ENCODE measurements at places on chromosomes 13 and 19.

DNA sequence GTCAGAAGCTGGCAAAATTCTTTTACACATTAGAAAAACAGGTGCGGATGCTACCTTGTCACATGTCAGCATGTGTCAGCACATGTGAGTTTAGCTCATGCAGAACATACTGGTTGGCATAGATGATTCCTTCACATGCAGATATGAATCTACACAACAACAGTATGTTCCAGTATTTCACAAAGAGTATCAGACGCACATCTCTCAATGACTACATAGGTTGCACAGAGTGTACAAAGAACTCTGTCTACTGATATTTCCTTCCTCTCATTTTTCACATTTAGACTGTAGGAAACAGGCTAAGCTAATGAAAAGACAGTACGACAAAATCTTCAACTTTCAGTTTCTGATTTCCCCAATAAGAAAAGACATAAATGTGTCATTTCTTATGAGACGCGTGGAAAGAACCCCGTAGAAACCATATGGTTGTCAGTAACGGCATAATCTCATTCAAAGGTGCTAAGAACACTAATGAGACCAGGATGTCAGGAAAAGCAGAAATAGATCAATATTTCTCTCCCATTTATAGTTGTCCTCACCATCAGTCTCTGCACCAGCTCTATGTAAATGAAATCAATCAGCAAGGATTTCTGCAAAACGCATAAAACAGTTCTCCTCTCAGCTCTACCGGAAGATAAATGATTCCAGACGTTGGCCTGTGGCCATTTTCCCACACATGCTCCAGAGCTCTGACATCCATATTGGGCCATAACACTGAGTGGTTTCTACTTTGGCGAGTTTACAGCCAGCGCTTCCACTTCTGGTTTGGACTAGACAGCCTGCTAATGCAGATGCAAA lies 81.2 kb downstream of the STARD13 start:
- peak; percentile 94 for DNase-seq

DNA sequence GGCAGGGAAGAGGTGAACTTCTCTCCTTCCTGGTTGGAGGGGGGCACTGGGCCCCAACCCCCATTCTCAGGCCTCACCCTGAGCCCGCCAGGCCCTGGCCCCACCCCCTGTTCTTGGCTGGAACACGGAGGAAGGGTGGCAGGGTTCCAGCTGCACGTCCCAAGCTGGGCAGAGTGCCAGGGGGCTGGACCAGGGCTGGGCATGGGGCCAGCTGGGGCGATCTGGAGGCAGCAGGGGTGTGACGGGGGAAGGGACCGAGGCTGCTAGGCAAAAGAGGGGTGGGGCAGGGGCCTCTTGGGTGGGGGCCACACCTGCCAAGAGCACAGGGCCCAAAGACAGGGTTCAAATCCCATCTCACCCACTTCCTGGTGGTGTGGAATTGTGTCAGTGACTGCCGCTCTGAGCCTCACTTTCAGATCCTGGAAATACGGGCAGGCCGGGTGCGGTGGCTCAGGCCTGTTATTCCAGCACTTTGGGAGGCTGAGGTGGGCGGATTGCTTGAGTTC lies 2.2 kb downstream of the HIF3A start:
- peak; percentile 97 for DNase-seq

DNA sequence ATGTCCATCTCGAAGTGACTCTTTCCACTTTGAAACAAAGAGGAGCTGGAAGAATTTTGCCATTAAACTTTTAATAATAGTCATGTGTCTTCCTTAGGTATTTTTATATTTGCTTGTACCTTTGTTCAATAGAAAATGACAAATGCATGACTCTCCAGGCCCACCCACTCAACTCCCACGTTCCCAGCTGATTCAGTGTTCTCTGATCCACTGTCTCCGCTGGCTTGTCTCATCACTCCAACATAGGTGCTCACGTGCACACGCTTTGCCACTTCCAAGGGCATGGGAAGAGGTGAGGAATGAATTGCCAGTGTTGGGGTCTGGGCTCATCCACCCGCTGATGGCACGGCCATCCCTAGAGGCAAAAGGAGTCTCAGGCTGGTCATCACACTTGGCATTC lies 24.5 kb downstream of the RASL11A start:
- no peak for DNase-seq

DNA sequence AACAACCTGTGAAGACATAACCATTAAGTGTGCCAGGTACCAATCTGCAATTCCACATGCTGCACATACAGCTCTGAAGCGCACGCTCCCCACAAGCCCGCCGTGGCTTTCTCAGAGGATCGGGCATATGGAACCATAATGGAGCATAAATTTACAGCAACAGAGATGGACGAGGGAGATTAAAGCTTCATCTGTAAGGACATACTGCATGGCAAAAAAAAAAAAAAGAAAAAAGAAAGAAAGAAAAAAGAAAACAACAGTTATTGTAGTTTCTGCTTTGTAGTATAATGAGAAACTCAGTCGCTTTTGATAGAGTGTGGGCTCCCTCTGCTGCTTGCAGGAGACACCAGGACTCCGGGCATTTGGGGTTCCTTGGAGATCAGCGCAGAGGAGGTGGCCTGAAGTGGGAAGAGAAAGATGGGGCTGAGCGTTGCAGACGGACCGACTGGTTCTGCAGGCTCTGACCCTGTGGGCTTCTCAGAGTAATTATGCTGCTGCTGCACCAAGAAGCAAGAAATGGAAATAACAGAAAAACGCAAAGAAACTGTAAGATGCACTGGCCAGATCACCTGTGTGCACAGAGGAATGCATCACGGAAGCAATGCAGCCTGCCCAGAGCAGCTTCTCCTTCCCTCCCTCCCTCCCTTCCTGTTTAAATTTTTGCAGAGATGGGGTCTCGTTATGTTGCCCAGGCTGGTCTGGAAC lies 10.8 kb upstream of the PDCD5 start:
- DNase-seq, result peak; percentile 72

GRCh38 chr13:77136902-77137420 lies 110.0 kb upstream of the FBXL3 start:
- peak; percentile 71 for DNase-seq

- DNase-seq, result no peak
These were observed 7.1 kb upstream of the SCEL start for GRCh38 chr13:77528414-77528813.

GRCh38 chr13:78499802-78500201 lies 103.5 kb downstream of the POU4F1 start:
- no peak for DNase-seq

DNA sequence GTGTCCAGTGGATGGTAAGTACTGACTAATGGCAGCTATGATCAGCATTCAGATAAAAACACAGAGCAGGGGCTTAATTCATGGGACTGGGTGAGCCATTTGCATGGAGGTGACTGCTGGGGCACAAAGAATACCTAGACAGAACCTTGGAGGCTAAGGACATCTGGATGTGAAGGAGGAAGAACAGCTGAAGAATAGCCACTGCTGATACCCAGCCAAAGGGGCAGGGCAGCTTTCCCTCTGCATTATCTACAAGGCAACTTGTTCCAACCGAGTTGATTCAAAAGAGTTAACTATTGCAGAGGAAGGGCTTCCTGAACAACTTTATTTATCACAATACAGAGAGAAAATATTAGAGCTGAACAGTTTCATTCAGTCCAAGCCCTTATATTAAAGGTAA lies 13.1 kb upstream of the THSD1 start:
- no peak for DNase-seq

- no peak for DNase-seq
These were observed 8.7 kb upstream of the ZNF548 start for GRCh38 chr19:57380923-57381322.

DNA sequence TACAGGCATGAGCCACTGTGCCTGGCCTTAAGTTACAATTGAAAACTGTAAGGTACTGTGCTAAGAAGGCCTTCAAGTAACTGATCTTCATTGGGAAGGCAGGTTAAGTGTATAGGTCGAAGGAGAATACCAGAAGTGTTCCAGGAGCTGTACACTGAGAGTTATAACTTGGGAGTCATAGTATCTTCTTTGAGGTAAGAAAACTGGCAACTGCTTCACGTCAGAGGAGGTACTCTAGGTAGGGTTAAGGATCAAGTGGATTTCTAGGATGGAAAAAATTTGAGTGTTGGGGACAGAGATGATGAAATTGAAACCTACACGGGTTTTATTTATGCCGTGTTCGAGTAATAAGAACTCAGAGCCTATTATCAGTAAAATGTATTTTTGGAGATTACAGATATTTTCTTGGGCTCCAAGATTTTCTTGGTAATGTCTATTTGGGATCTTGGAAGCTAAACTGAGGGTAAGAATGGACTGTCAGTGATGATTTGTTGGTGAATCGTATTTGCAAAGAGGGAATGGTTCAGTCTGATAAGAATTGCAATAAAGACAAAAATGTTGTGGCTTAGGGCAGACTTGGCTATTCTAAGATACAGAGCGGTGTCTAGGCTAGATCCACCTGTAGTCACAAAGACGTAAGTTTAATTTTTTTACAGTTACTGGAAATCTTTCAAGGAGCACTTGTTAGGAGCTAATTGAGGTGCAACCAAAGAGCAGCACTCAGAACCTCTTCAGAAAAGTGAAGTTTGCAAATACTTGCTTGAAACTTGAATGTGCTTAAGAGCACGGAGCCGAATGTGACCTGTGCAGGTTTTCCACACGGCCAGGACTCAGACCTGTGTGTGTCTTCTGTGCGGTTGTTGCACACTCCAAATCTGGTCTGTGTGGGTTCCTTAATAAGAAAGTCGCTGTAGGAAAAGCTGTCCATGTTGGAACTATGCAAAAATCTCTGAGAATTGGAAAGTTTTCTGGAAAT lies 102.5 kb downstream of the URI1 start:
- DNase-seq, result no peak

- no peak for DNase-seq
These were observed 218.4 kb upstream of the TMTC4 start for GRCh38 chr13:100892981-100893380.

DNA sequence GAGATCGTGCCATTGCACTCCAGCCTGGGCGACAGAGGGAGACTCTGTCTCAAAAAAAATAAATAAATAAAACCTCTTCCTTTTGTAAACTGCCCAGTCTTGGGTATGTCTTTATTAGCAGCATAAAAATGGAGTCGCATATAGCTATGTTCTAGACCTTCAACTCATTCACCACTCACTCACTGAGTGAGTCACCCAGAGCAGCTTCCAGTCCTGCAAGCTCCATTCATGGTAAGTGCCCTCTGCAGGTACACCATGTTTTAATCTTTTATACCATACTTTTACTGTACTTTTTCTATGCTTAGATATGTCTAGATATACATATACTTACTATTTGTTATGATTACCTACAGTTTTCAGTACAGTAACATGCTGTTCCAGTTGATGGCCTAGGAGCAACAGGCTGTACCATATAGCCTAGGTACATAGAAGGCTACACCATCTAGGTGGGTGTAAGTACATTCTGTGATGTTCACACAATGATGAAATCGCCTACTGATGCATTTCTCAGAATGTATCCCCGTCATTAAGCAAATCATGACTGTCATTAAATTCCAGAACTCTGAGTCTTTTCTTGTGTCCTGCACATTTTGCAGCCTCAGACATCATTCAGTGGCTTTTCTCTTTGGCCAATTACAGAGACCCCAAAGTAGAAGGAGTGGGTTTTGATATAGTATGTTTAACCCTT lies 13.7 kb upstream of the FARP1 start:
- peak; percentile 23 for DNase-seq

DNA sequence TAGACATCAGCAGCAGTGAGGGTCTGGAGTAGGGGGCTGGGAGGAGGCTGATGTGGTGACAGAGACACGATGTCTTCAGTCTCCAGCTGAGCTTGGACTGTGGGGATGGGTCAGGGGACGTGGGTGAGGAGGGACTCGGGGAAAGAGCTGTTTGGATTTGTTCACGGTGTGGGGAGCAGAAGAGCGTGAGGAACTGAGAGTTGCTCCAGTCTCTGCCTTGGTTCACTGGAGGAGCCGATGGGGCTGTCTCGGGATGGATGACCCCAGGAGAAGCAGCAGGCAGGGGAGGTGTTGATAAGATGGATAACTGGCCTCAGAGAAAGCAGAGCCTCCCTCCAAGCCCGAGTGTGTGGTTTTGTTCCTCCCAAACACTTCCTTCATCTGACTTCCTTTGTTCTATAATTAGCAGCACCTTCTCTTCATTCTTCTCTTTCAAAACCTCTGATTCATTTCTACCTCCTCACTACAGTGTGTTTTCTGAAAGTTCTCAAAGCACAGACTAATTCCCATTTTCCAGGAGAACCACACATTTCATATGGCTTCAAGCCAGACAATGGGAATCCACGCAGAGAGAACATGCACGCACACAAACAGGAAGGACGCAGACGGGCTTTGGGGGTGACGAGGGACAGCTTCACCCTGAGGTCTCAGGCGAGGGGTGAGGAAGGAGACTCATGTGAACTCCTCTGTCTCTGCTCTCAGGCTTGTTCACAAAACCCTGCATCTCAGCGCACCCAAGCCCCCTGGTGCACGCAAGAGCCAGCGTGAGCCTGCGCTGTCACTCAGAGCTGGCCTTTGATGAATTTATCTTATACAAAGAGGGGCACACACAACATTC lies 18.6 kb downstream of the LAIR2 start:
- DNase-seq, result no peak

DNA sequence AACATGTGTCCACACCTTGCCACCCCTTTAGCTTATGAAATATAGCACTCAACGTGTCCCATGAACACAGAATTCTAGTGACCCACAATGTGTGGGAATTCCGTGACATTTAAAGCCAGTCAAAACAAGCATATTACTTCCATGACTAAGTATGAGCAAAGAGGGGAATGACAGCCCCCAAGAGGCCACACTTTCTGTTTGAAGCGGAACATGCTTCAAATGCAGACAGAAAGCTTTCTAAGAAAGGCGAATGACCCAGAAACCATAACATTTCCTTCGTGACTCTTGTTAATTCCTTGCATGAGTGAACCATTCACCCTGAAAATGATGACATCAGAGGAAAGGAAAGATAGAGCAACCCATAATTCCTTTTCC lies 122.0 kb upstream of the FNDC3A start:
- DNase-seq, result peak; percentile 50

DNA sequence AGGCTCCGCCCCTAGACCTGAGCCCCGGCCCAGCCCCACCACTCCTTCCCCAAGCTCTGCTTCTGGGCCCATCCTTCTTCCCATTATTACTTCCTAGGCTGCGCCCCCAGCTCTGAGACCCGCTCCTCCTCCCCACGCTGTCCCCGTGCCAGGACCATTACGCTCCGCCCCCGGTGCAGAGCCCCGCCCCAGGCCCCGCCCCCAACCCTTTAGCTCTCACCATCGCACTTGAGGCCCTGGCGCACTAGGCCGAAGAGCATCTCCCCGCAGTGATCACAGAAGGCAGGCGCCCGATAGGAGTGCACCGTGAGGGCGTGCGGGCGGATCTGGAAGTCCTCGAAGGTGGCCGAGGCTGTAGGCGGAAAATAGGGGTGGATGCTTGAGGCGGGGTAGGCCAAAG lies 6.2 kb downstream of the PRKD2 start:
- DNase-seq, result no peak

- DNase-seq, result peak; percentile 92
These were observed 93.4 kb downstream of the FLT1 start for GRCh38 chr13:28401303-28402056.

GRCh38 chr19:7000816-7001215 lies 20.4 kb downstream of the MBD3L2B start:
- DNase-seq, result no peak

Data from fibroblast of pulmonary artery (primary cell).